ENCODE measurements at places on chromosomes 3 and 15. TPM values are rescaled to one million over a fixed set of nuclear protein-coding genes. Genes with fewer than 3 reads are reported as not detected.

The SAXO2 gene
- not detected for total RNA-seq

The OR5H14 gene
- not detected for total RNA-seq

The IL16 gene
- 2.3 TPM for total RNA-seq

The PRR23E gene
- not detected for total RNA-seq

The NEK10 gene
- 4.7 TPM for total RNA-seq

The SETD2 gene
- total RNA-seq: 13.0 TPM

The THAP10 gene
- total RNA-seq: 5.6 TPM

The ABHD10 gene
- 78.2 TPM for total RNA-seq

The KNG1 gene
- not detected for total RNA-seq

The ATP10A gene
- 1.5 TPM for total RNA-seq

All from MG63 (cell line).